Hindlimb muscle (tissue), 1 donor: ENCODE measurements at places on chromosomes 11 and 22.

DNA sequence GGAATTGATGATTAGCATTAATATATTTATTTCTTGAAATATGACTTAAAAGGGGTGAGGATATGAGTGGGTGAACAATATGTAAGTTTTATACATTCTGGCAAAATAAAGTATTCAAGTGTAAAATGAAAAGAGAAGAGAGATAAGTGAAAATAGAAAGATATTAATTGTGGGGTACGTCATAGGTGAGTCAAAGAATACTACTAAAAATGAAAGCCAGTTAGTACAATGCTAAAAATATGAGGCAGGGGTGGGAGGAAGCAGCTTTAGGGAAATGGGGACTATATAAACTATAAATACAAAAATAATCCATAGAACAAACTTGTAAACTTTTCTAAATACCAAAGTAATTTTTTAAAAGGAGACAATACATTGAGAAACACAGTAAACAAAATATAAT is 661.4 kb downstream of the CNTN5 start:
- DNase-seq, result no peak

DNA sequence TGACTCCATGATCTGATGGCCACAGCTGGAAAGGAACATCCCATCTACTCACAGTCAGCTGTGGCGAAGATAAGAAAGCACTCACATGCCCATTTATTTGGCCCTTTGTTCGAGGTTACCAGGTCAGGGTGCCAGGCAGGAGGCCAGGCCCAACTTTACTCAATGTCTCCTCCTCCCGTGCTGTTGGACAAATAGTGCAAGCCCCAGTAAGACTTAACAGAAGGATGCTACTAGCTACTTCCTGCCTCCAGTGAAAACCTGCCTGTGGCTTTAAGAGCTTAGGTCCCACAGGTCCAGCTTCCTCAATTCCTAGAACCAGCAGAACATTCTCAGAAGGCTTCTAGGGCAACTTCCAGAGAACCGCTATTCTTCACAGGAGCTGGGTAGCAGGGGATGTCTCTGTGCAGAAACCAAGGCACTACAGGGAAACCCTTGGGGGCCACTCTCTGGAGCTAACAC is 12.9 kb upstream of the CRY2 start:
- DNase-seq, result no peak

GRCh38 chr11:129352676-129353075 is 23.0 kb upstream of the BARX2 start:
- no peak for DNase-seq

DNA sequence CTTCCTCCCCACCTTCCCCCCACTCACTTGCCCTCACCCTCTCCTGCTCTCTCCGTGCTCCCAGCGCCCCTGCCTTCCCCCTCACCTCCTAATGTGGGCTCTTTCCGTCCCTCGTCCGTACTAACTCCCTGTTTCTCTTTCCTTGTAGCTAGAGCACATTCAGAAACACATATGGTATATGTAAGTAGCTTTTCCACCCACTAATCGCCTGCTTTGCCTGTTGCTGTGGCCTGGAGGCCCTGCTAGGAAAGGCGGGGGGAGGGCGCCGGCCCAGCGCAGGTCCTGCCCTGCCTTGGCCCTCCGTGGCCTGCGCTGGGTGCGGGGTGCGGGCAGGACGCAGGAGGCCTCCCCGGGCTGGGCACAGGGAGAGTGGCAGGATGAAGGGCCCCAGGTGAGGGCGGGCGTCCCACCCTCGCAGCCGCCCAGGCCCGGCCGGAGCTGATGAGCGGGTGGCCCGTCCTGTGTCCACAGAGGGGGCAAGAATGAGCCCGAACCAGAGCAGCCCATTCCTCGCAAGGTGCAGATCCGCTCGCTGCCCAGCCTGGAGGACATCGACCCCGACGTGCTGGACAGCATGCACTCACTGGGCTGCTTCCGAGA is 41.7 kb downstream of the MOB2 start:
- no peak for DNase-seq

- no peak for DNase-seq
Observed at GRCh38 chr11:44313761-44314489, 4.0 kb upstream of the ALX4 start.

DNA sequence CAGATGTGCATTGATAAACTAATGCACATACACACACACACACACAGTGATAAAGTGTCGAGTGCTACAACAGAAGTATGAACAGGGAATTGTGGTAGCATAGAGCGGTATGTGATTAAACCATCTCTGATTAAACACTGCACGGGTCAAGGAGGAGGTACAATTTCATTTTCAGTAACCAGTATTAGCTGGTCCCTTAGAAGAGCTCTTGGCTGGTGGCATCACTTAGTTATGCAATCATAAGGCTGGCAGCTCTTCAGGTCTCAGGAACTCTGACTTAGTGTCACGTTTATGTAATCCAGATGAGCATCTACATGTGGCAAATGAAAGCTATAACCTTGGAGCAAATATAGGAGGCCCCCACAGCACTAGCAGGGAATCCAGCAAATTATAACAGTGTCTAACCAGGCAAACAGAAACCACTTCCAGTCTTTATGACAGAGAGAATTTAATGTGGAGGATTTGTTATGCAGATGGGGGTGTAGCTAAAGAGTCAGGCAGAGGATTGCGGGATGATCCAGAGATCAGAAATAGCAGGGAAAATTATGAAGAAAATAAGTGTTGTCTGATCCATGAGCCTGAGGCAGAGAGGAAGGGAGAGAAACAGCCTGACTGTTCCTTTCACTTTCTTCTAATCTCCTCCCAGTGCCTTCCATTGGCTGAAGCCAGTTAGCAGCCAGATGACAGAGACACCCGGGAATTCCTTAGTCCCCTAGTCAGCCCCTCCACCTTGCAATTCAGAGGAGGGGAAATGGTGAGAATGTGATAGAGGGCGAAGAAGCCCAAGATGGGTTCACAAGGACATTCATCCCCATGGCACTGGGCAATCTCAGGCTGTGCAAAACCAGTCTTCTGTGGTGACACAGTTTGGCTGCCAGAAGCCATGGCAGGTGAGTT is 533.1 kb upstream of the TENM4 start:
- no peak for DNase-seq

- peak; percentile 47 for DNase-seq
Observed at GRCh38 chr11:121800731-121801393, 315.2 kb downstream of the BLID start.
